Myocyte (in vitro differentiated cells): ENCODE measurements at places on chromosomes 7 and 10. TPM values are rescaled to one million over a fixed set of nuclear protein-coding genes. Genes with fewer than 3 reads are reported as not detected.

Gene NOC3L
- 26.5 and 32.0 TPM in 2 replicates for total RNA-seq

Gene VGF
- not detected in 2 replicates for total RNA-seq

Gene PLAC9
- total RNA-seq: 0.43 TPM in 1 of 2 replicates, not detected in the other

Gene LBX1
- 11.7 and 14.1 TPM in 2 replicates for total RNA-seq

Gene WASHC2A
- 35.2 and 42.1 TPM in 2 replicates for total RNA-seq

Gene MKX
- 0.35 and 0.83 TPM in 2 replicates for total RNA-seq

Gene SPOCK2
- 0.78 and 1.9 TPM in 2 replicates for total RNA-seq

Gene LANCL2
- total RNA-seq: 28.5 and 36.4 TPM in 2 replicates

Gene CNTNAP2
- total RNA-seq: not detected in 2 replicates

Gene FAM237B
- total RNA-seq: not detected in 2 replicates

Gene CLEC2L
- not detected in 2 replicates for total RNA-seq

Gene POLR2J2
- 4.1 and 4.5 TPM in 2 replicates for total RNA-seq

Gene GDF2
- total RNA-seq: not detected in 2 replicates

Gene SLC26A5
- total RNA-seq: not detected in 2 replicates

Gene ITGA8
- total RNA-seq: not detected in 2 replicates

Gene IRF5
- 0.26 and 0.40 TPM in 2 replicates for total RNA-seq

Gene SRRM3
- 2.8 TPM in 2 replicates for total RNA-seq

Gene TEX47
- total RNA-seq: not detected in 2 replicates

Gene PIP
- not detected in 2 replicates for total RNA-seq

Gene EN2
- total RNA-seq: 0.91 and 1.7 TPM in 2 replicates

Gene ZNF655
- total RNA-seq: 105 and 110 TPM in 2 replicates

Gene CALN1
- total RNA-seq: not detected in 2 replicates

Gene GOT1
- 25.2 and 53.3 TPM in 2 replicates for total RNA-seq

Gene TAS2R38
- total RNA-seq: not detected in 2 replicates

Gene NUTM2D
- total RNA-seq: 2.5 and 3.1 TPM in 2 replicates

Gene CALHM1
- total RNA-seq: 0.31 TPM in 1 of 2 replicates, not detected in the other

Gene ZCCHC24
- total RNA-seq: 14.1 and 21.1 TPM in 2 replicates

Gene CYP2E1
- total RNA-seq: 0.45 and 1.1 TPM in 2 replicates

Gene LIPN
- total RNA-seq: not detected in 2 replicates

Gene CLDN4
- total RNA-seq: not detected in 2 replicates

Gene MOGAT3
- not detected in 2 replicates for total RNA-seq

Gene CNNM1
- total RNA-seq: not detected in 2 replicates

Gene OLAH
- total RNA-seq: not detected in 2 replicates

Gene PRSS2
- total RNA-seq: not detected in 2 replicates

Gene ECHDC3
- total RNA-seq: 1.3 and 2.4 TPM in 2 replicates

Gene PNLIP
- not detected in 2 replicates for total RNA-seq

Gene ZNF716
- total RNA-seq: not detected in 2 replicates

Gene NAPEPLD
- 8.6 and 10.0 TPM in 2 replicates for total RNA-seq

Gene C10orf95
- total RNA-seq: not detected in 2 replicates

Gene C7orf57
- total RNA-seq: 0.83 and 1.1 TPM in 2 replicates

Gene GRID1
- not detected in 2 replicates for total RNA-seq

Gene MYL10
- total RNA-seq: 0.31 TPM in 1 of 2 replicates, not detected in the other

Gene GIMAP6
- total RNA-seq: not detected in 2 replicates

Gene APBB1IP
- total RNA-seq: not detected in 2 replicates

Gene GATA3
- total RNA-seq: 0.11 TPM in 1 of 2 replicates, not detected in the other

Gene PKD1L1
- total RNA-seq: 0.03 and 0.10 TPM in 2 replicates

Gene PDLIM1
- 2.1 and 3.9 TPM in 2 replicates for total RNA-seq

Gene CNPY1
- total RNA-seq: 0.68 and 2.2 TPM in 2 replicates
